Anterior cingulate cortex (tissue), 58 donors: ENCODE measurements at places on chromosomes 7 and 10.

- DNase-seq = no peak
These were observed 13.7 kb upstream of the DNTT start for GRCh38 chr10:96290368-96291133.

- DNase-seq = no peak
These were observed 408.2 kb upstream of the ADARB2 start for GRCh38 chr10:2145491-2145890.

DNA sequence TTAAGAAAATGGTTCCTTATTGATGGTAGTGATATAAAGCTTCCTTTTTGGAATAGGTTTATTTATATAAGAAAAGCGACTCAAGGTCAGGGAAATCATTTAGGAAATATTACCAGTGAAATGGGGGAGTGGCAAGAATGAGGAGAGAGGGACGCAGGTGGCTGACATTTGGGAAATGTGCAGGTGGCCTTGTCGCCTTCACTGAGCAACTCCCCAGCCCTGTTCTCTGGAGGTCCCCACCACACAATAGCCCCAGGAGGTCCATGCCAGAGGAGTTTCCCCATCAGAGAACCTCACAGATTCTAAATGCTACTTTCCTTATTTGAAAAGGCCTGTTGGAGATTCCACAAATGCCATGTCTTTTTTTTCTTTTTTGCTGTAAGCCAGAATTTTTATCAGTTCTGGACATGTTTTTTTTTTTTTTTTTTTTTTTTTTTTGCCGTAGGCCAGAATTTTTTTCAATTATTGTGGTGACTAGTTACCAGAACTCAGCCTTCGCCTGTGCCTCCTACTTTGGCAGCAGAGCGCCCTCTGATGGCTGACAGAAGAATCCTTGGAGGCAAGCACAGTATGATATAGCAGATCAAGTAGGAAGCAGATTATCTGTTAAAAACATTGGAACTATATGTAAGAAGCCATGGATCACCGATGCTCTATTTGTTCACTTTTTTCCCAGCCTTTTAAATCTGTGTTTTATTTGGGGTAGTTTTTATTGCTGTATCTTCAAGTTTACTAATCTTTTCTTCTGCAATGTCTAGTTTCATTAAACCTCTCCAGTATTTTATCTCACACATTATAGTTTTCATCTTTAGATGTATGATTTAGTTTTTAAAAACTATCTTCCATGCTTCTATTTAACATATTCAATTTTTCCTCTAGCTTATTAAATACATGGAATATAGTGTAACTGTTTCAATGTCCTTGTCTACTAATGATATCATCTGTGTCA, 18.6 kb downstream of the OPALIN start:
- DNase-seq = no peak

GRCh38 chr7:132560825-132561529, 15.3 kb downstream of the PLXNA4 start:
- no peak for DNase-seq

DNA sequence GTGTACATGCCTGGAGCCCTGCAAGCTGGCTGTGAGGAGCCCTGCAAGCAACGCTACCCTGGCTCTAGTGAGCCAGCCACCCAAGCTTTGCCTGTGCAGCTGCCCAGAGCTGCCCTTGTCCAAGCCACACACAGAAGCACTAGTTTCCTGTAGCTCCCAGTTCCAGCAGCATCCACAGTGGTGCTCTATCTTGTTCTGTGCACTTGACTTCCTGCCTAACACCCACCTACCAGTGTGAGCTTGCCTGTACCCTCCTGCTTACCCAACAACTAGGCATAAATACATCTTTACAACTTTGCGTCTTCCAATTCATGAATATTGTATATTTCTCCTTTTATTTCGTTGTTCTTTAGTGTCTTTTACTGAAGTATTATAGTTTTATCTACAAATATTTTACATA, 32.2 kb upstream of the ZNF518A start:
- no peak for DNase-seq

DNA sequence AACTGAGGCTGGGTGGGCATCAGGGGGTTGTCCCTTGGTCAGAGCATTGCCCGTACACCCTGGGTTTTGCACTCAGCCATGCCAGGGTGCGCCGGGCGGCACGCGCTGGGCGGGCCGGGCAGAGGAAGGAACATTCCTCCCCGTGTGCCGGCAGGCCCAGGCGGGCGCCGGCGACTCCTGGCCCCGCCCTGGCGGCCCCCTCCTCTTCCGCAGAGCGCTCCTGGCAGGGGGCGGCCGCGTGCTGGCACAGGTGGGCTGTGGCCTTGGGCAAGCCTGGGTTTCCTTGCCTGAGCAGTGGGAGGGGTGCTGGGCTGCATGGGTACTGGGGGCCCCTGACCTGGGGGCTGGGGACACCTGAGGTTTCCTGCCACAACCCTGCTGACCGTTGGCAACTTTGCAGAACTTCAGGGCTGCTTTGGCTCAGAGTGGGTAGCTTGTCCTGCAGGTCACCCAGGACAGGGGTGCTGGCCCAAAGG, 3.9 kb downstream of the LFNG start:
- DNase-seq = no peak

- DNase-seq = no peak
These were observed 87.1 kb downstream of the HIBADH start for GRCh38 chr7:27575613-27576012.

DNA sequence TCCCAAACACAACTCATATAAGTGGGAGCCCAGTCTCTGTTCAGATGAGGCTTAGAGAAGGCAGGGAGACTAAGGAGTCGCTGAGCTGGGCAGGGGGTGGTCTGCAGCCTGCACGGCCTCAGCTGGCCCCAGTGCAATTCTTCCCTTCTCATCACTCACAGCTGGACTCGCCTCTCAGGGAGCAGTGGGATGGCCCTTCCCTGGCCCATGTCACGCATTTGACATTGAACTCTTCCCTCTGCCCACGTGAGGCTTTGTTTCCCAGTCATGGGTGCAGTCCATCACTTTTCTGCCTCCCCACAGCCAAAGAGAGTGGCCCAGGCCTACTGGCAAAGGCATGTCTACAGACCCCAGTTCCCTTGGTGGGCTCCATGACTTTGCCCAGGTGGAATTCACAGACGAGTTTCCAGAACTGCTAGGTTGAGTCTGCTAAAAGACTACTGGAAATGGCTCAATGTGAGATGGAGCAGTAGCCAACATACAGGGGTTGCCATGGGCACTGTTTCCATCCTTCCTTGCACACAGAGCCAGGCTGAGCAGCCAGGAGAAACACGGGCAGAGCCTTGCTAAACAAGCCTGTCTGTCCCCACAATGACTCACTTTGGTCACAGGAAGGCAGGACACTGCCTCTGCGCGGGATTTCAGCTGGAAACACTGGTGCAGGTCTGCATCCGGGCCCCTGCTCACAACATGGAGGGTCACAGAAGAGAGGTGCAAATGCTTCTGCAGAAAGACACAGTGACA, 90.1 kb downstream of the OAT start:
- DNase-seq = no peak

DNA sequence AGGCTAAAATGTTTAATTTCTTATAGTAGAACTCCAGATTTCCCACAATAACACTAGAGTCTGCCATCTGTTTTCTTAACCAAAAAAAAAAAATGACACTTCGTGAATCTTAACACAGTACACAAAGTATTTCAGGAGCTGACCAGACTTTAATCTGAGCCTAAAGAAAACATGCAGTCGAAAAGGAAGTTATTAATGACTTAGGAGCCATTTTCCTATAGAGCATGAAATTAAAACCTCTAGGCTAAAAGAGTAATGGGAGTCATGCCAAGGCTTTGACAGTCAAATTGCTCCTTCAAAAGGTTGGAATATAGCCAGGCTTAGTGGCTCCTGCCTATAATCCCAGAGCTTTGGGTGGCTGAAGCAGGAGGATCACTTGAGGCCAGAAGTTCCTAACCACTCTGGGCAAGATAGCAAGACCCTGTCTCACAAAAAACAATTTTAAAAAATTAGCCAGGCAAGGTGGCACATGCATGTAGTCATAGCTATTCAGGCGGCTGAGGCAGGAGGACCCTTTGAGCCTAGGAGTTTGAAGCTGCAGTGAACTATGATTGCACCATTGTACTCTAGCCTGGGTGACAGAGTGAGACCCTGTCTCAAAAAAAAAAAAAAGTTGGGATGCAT, 13.6 kb downstream of the MICU1 start:
- DNase-seq = no peak

- no peak for DNase-seq
These were observed 76.0 kb downstream of the DENND2A start for GRCh38 chr7:140564643-140565042.

GRCh38 chr10:86348321-86349210, 18.0 kb downstream of the GRID1 start:
- DNase-seq = no peak

GRCh38 chr7:139304517-139304916, 36.6 kb upstream of the FMC1 start:
- DNase-seq = no peak

GRCh38 chr10:71984809-71985388, 20.7 kb downstream of the CHST3 start:
- no peak for DNase-seq

DNA sequence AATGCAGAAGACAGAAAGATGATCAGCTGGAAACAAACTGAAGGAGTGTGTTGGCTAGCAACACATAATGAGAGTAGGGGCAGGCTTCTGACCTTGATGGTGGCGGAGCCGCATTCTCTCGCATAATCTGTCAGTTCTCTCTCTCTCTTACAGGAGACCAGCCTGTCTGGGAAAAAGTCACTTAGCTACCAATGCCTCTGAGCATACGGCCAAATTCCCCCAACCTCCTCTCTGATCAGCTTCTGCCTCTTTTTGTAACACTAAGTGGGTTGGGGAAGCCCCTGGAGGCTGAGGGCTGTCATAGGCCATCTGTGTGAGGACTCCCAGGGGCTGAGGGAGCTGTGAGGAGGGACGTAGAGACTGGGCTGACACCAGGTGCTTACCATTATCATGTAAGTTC, 104.6 kb downstream of the HIPK2 start:
- no peak for DNase-seq

DNA sequence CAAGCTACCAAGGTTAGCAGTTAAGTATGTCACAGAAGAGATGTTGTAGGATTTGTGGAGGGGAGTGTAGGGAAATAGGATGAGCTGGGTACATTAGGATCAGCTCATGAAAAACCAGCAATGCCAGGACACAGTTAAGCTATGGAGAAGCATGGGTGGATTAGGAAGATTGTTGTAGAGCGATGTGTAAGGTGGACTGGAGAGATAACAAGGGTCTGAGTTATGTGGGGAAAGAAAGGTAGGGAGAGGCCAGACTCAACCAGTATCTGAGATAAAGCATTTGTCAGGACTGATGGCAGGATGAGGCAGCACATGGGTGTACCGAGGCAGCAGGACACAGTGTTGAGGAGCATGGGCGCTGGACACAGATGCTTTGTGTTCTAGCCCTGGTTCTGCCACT, 85.4 kb upstream of the PRR15 start:
- DNase-seq = no peak

DNA sequence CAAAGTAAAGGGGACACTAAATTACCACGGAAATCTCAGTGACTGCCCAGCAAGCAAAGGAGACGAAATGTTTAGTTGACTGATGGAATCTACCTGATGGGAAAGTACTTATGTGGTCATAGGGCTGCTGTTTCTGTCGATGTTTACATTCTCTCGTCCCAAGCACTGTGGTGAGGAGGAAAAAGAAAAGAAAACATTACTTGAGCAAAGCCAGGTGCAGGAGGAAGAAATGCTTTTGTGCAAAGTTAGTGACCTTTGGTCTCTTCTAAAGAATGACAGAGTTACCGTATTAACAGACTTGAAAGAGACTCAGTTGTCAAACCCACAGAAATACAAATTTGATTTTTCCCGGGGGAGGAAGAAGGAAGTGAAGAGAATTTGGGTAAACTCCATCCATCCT, 43.3 kb upstream of the FMC1 start:
- no peak for DNase-seq

DNA sequence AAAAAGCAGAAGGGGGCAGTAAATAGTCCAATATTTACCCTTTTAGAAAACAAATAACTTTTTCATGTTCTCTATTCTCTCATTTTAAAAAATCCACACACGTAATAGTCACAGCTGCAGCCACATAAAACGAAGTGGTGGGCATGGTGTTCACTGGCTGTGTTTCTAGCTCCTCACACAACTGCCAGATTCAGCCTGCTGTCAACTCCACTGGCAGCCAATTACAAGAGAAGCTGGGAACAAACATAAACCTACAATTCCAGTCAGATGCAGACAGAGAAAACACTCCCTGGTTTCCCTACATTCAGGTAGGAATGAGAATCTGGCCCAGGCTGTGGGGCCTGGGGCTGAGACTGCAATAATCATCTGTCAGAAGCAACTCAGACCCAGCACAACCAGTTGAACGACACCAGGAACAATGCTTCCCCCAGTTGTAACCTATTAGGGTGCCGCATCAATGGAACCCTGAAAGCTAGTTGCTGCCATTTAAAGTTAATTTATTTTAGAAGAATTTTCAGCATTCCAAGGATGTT, 29.1 kb downstream of the ERCC6 start:
- no peak for DNase-seq

DNA sequence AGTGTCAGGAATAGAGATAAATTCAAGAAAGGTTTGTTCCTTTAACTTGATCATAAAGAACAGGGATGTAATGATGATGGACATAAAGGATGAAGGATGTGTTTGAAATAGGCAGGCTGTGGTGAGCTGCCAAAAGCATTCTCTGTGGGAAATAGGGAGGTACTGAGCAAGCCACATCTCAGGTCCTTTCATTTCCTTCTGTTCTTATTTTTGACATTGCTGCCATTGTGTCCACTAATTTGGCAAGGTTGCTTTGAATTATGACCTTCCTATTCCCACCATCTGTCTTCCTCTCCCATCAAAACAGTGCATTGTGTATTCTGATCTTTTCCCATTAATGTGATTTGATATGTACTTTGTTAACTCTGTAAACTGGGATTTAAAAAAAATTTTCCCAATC, 9.4 kb downstream of the SCRN1 start:
- no peak for DNase-seq

DNA sequence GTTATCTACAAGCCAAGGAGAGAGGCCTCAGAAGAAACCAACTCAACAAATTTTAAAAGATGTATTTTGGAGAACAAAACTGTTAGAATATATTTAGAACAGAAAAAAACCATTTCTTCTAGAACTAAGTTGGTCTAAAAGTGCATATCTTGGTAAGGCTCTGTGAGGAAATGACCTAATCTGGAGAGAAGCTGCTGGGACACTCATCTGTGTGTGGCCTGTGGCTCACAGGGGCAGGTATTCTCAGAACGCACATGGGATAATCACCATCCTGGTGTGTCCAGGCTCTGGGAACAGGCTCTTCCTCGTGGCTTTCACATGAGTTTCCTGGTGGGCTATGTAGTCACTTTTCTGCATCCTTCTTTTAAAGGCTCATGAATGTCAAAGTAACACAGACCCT, 38.1 kb upstream of the PRSS1 start:
- no peak for DNase-seq

- DNase-seq = no peak
These were observed 43.2 kb downstream of the DPYSL4 start for GRCh38 chr10:132229834-132230556.
